ENCODE measurements at places on chromosomes 1 and 21.
A peak's percentile ranks its signal among the peaks of the same experiment; 100 is the strongest.

DNA sequence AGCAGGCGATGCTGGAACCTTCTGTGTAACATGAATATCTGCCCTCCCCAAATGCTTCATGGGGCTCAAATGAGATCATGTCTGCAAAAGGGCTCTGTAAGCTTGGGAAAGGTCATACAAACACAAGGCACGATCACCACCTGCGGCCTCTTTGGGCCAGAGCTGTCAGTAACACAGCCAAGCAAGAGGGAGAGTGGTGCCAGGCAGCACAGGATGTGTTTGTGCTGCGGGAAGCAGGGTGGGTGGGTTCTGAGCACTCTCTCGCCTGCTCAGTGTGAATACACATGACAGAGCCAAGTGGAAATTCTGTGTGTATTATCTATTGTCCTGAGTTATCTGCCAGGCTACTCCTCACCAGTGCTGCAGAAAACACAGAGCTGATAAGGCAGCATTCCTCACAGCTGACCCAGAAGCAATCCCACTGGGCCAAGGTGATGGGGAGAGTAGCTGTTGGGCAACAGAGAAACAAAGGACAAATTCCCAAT is 101.2 kb downstream of the LAMC2 start:
- no peak for DNase-seq

DNA sequence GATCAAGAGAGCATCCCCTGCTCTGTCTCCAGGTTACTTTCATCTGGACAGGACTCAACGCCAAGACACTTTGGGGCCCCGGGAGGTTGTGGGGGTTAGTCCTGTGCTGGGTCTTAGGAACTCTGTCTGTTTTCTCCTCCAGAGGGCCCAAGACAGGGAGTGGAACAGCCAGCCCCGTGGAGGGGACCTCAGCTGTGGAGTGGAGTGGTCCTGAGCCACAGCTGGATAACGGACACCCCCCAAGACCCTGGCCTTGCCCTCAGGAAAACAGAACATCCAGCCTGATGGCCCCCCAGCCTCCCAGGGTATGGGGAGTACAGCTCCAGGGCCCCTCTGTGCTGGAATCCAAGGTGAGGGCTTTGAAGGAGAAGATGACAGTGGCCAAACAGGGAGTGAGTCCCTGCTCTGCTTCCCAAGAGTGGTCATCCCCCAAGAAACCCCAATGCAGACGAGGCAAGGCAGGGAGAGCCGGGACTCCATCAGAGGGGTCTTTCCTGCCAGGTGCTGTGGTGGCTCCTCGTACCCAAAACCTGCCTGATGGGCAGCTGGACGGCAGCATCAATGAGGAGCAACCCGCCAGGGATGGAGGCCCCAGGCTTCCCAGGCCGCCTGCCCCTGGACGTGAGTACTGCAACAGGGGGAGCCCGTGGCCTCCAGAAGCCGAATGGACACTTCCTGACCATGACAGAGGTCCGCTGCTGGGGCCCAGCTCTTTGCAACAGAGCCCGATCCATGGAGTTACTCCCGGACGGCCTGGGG is 3.5 kb downstream of the KIAA1614 start:
- no peak for DNase-seq

DNA sequence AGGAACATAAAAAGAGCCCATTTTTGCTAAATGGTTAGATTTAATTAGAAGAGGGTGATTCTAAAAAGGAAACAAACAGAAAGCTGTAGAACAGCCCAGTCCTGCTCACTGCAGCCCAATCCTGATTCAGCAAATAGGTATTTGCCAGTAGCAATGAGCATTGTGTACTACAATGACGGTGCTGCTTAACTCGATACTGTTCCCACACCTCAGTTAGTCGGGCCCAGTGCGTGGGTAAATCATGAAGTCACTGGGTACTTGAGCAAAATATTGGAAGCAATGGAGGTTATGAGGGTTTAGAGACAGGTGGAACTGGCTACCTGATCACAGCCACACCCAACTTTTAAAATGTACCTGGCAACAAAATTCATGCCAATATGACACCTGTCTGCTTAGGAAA is 101.5 kb upstream of the ADGRL2 start:
- DNase-seq, result no peak

- peak; percentile 35 for DNase-seq
Observed at GRCh38 chr1:201254625-201255478, 28.5 kb upstream of the PKP1 start.

DNA sequence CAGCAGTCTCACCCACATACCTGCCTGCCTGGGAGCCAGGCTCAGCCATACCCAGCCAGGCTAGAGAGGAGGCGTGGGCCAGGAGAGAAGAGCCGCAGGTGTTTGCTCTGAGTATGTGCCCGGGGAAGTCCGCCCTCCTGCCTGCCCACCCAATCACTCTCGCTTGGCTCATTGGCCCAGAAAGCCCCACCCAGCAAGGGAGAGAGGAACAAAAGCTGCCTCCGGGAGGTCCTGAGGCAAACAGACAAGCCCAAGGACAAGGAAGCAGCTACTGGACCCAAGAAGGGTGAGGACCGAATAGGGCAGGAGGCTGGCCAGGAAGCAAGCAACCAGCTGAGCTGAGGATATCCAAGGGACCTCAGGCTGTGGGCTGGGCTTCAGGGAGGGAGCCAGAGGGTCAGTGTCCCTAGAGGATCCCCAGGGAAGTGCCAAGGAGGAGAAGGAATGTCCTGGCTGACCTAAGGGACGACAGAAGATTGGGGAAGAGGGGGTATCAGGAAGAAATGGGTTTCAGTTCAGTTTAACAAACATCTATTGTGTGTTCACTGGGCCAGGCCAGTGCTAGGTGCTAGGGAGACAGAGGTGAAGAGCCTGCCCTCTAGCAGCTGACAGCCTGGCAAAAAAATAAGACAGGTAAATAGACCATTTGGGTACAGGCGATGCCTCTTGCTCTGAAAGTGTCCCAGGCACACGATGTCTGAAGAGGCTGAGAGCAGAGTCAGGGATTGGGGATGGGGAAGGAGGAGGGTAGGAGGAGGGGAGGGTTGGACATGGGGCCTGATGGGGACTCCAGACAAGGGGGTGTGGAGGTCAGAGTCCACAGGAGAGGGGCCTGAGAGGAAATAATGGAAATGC is at the start of gene GJB4:
Gene GJB4, plus strand, starts transcription at position 238 of the 855 bp plus-strand sequence. CDS start 1,515 bp downstream, outside the sequence.
- DNase-seq, result no peak

GRCh38 chr1:182083851-182084486 is 22.5 kb upstream of the ZNF648 start:
- DNase-seq, result no peak

DNA sequence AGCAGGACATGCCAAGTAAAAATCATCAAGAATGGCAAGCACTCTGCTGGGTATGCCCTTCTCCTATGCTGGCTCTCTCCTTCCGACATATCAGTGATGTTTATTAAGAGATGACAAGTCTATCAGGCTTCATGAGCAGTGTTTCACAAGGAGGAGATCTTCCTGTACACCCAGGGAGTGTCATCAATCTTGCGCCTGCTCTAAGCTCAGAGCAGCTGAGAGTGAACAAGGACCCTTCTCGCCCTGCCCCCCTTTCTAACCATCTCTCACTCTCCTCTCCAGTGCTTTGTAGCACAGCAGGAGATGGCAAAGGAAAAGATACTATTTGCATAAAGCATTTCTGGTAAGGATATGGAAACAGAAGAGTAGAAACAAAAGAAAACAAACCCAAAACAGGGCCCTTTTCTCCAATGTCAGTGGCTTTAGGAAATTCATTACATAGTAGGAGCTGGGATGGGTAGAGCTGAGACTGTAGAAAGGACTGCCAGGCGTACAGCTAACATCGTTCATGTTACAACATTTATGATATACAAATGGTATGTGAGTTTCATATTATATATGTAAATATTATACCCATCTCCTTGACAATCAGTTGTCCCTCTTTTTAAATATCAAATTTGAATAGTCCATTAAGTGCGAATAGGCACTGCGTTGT is 201.7 kb downstream of the NUF2 start:
- no peak for DNase-seq

All from HL-60 (cell line).